ENCODE measurements at places on chromosomes 6 and 20.

DNA sequence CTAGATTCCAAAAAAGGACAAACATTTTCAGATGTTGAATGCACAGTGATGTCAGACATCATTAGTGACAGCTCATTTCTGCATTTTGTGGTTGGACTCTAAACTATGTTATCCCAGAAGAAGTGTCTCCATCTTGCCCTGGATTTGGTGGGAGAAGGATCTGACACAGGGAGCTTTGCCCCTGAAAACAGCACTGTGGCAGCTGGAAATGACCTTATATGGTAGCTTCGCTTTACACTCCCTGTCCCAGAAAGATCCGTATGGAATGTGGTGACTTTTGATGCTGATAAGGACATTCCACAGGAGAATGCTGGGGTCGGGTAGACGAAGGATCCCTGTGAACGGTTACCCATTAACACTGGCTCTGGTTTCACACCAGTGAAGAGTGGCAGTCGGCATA lies 87.2 kb upstream of the EDN1 start:
- no peak for DNase-seq

DNA sequence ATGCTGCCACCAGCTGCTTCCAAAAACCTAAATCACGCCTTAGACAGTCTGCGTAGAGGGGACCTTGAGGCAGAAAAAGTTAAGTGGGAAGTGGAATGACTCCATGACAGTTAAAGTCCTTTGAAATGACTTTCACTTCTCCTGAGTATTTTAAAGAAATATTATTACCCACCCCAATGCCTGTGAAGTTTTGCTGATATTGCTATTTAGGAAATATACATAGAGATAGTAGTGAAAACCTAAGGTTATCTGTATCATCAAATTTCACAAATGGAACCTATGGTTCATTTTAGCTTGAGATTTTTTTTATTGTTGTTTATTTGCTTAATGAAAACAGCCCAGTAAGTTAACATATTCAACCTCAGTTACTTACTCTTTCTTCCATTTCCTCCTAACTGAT lies 182.1 kb upstream of the FBXL4 start:
- no peak for DNase-seq

- no peak for DNase-seq
Observed at GRCh38 chr20:46368902-46369268, 37.5 kb downstream of the ELMO2 start.

DNA sequence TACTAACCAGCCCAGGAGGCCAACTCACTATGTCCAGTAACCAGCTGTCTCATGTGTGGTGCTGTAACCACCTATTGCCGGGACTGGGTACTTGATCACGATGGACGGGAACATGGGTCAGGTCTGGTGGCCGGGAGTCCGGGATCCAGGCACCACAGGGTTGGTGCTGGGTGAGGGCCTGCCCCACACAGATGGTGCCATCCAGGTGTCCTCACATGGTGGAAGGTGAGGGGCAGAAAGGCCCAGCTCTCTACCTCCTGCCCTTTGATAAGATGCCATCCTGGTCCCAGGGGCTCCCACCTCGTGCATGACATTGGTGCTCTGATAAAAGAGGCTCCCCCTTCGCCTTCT lies 116.3 kb downstream of the TAF4 start:
- no peak for DNase-seq

DNA sequence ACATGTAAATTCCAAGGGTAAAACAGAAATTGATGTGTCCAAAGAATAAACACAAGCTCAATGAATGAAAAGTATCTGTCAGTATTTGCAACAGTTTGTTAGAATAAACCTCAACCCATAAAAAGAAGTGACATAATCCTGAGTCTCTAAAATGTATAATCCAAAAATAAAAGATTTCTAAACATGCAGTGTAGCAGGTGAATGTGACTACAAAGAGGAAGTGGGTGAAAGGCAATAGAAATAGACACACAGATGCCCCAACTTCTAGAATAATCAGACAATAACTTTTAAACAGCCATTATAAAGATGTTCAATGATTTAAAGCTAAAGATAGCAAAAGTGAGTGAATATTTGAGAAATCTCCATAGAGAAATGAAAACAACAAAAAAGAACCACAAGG lies 1009.2 kb upstream of the GJE1 start:
- DNase-seq = no peak

- DNase-seq = no peak
Observed at GRCh38 chr6:107815846-107816245, 8.3 kb downstream of the SCML4 start.

Measured in stimulated activated CD4-positive, alpha-beta T cell treated with anti-CD3 and anti-CD28 coated beads, TNF-alpha, amount 100 ng/mL, for 1 hour (primary cell).